ENCODE measurements at places on chromosomes 5 and 9. TPM values are rescaled to one million over a fixed set of nuclear protein-coding genes. Genes with fewer than 3 reads are reported as not detected.

DNA sequence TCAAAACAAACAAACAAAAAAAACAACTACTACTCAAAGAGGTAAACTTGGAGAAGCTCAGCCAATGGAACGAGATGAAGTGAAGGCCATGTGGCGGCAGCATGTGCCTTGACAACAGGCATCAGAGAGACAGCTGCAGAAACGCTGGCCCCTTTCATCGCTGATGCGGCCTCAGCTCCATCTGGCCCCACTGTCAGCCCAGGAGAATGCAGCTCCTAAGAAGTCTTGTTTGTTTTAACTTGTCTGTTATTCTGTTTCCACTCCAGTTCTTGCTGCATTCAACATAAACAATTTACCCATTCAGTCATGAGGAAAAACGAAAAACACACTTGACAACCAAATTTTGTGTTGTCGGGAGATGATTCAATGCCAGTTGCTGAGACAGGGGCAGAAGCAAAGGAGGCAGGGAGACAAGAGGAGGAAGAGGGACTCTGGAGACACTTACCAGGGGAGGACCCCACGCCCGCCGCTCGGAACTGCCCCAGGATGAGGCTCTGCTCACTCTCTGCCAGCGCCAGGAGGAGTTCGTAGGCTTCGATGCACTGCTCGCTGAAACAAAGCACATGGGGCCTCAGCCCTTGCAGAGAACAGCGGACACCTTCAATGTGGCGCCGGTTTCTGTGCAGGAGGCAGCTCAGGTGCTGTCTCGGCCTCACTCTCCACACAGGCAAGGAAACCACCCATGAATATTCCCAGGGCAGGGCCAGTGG is 91.2 kb downstream of the DCP2 start:
- peaks cover 3% of the 10 kb centered on the region for H3K36me3 ChIP-seq
- H3K4me1 ChIP-seq = peaks cover 5% of the 10 kb centered on the region
- no peak for DNase-seq
- no peak overlapping the region for H3K4me3 ChIP-seq

GRCh38 chr9:87567001-87567400 is 69.3 kb downstream of the DAPK1 start:
- DNase-seq = no peak
- H3K27me3 ChIP-seq = no peaks in the 10 kb centered on the region
- H3K4me3 ChIP-seq = no peak overlapping the region
- H3K36me3 ChIP-seq = peaks cover 10% of the 10 kb centered on the region
- peaks cover 48% of the 10 kb centered on the region for H3K4me1 ChIP-seq

DNA sequence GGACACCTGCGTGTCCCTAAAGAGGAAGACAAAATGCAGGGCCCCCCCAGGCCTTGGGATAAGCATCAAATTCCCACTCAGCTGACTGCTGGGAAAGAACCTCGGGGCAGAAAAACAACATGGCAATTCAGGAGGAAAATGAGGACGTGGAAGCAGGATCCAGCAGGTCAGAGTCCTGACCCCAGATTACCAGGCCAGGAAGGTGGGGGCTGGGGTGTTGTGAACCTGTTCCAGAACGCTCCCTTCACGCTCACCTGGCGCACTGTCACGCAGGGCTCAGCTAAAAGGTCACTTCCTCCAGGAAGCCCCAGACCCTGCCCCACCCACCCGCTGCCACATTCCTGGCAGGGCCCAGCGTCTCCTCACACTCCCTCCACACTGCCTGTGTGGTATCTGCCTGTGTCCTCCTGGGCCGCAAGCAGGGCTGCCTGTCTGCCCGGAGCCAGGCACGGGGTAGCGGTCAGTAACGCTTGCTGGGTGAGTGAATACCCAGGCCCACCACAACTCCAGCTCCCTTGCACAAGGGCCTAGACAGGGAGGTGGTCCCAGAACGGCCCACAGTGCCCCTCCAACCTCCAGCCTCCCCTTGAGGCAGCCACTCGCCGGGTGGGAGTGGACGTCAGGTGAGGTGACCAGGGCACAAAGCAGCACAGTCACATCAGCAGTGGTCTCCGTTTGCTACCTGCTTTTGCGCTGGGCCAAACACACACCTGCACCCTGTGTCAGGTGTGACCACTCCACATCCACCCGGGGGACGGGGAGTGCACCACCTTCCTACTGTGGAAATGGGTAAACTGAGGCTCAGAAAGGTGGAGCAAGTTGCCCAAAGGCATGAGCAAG is 18.1 kb downstream of the VAV2 start:
- no peaks in the 10 kb centered on the region for H3K36me3 ChIP-seq
- DNase-seq = no peak
- peak overlapping the region; percentile 84 for H3K27ac ChIP-seq
- no peak overlapping the region for H3K4me3 ChIP-seq
- H3K4me1 ChIP-seq = peaks cover 35% of the 10 kb centered on the region

DNA sequence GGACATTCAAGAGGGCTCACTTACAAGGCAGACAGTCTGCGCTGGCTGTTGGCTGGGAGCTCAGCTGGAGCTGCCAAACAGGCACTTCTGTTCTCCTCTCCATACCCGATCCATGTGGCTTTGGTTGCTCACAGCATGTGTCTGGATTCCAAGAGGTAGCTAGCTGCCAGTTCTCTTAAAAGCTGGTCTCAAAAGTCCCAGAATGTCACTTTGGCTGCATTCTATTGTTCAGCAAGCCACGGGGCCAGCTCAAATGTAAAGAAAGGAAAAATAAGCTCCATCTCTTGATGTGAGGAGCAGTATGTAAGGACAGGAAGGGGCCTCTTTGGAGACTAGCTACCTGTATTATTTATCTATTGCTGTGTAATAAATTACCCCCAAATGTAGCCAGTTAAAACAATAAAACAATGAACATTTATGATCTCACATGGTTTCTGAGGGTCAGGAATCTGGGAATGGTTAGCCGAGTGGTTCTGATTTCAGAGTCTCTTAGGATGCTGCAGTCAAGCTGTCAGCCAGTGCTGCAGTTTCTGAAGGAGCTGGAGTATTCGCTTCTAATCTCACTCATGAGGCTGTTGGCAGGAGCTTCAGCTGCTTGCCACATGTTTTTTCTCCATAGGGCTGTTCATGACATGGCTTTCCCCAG is 112.7 kb upstream of the CLINT1 start:
- no peaks in the 10 kb centered on the region for H3K36me3 ChIP-seq
- DNase-seq = no peak
- no peak overlapping the region for H3K27ac ChIP-seq
- H3K27me3 ChIP-seq = peaks cover 38% of the 10 kb centered on the region
- no peak overlapping the region for H3K4me3 ChIP-seq
- peaks cover 7% of the 10 kb centered on the region for H3K4me1 ChIP-seq

DNA sequence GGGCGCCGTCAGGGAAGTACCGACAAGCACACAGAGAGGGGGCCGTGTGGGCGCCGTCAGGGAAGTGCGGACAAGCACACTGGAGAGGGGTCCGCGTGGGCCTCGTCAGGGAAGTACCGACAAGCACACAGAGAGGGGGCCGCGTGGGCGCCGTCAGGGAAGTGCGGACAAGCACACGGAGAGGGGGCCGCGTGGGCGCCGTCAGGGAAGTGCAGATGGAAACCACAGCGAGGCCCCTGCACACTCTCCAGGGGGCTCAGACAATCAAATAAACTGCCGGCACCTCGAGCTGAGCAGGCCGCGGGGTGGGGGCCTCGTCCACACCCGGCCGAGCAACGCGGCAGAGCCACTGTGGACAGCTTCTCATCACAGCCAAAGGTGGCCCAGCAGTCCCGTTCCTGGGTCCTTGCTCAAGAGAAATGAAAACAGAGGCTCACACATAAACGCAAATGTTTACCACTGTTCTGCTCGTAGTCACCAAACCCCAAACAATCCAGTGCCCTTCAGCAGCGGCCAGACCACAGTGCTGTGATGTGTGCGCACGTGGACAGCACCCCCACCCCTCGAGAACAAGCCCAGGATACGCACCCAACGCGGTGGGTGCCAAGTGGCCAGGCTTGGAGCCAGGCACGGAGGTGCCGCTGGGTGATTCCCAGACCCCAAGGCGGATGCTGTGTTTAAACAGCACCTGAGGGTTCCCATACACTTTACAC is 24.7 kb downstream of the TPPP start:
- H3K27ac ChIP-seq = no peak overlapping the region
- peaks cover 5% of the 10 kb centered on the region for H3K27me3 ChIP-seq
- peaks cover 5% of the 10 kb centered on the region for H3K36me3 ChIP-seq
- no peak overlapping the region for H3K4me3 ChIP-seq
- peaks cover 8% of the 10 kb centered on the region for H3K4me1 ChIP-seq

GRCh38 chr5:18243846-18244245 is 609.6 kb downstream of the TAF11L14 start:
- H3K27ac ChIP-seq = no peak overlapping the region
- no peaks in the 10 kb centered on the region for H3K27me3 ChIP-seq
- no peak for DNase-seq
- H3K4me3 ChIP-seq = no peak overlapping the region

DNA sequence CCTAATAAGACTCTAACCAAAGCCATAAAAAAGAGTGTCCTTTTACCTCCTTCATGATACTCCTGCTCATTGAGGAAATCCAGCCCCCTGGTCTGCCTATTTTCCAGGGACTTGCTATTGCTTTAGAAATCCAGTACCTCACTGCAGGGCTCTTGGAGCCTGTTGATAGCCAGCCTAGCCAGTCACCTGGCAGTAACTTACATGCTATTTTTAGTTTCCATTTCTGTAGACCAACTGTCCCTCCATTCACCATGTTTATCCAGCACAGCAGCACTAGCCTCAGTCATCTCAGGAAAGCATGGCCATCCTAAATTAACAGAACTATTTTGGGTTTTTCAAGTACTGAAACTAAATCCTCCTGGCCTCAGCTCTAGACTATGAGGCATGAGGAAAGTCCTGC is 91.5 kb upstream of the PHF24 start:
- DNase-seq = no peak
- no peaks in the 10 kb centered on the region for H3K36me3 ChIP-seq
- H3K4me1 ChIP-seq = no peaks in the 10 kb centered on the region
- H3K27ac ChIP-seq = no peak overlapping the region
- H3K4me3 ChIP-seq = no peak overlapping the region

GRCh38 chr9:81849631-81850259 is 78.5 kb upstream of the SPATA31D4 start:
- no peaks in the 10 kb centered on the region for H3K27me3 ChIP-seq
- no peak overlapping the region for H3K4me3 ChIP-seq
- no peaks in the 10 kb centered on the region for H3K4me1 ChIP-seq
- no peak for DNase-seq
- H3K27ac ChIP-seq = no peak overlapping the region
- H3K36me3 ChIP-seq = no peaks in the 10 kb centered on the region

DNA sequence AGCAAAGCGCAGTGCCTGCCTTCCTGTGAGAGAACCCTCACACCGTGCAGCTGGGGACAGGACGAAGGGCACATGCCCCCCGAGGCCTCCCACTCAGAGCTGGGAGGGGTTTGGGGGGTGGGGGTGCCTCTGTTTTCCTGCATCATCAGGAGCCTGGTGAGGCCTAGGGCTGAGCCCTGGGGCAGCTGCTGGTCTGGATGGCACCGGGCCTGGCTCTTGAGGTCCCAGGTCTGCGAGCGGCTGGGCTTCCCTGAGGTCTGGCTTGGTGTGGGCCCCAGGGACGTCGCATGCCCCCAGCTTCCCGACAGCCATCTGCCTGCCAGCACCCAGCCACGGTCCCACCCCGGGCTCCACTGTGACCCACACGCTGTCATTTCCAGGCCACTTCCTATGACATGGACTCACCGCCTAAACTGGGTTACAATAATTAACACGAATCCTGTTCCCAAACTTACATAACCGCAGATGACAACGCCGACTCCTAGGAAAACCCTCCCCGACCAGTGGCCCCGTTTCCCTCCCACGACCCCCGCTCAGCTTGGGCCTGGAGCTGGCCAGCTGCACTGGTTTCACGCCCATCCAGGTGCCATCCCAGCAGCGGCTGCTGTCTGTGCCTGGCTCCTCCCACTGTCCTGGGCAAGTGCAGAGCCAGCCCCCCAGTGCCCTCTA is 8.7 kb downstream of the NACC2 start:
- no peak overlapping the region for H3K27ac ChIP-seq
- H3K27me3 ChIP-seq = no peaks in the 10 kb centered on the region
- no peaks in the 10 kb centered on the region for H3K36me3 ChIP-seq
- no peak for DNase-seq
- peaks cover 12% of the 10 kb centered on the region for H3K4me1 ChIP-seq

DNA sequence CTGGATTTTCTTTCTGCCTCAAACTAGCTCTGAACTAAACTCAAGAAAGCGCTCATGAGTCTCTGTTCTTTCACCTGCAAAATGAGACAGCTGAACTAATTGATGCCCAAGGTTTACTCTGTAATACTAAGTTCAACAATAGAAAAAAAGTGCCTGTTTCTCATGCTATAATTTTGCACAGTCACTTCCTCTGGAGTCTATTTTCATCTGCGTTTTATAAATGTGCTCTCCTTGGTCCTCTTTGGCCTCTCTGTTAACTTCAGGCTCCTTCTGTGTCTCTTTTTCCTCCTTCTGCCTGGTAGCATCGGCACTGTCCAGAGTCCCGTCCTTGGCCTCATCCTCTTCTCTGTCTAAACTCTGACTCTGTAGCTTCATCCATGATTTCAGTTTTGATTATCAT is 311.9 kb upstream of the TLE4 start:
- H3K27ac ChIP-seq = peak overlapping the region; percentile 4
- H3K4me3 ChIP-seq = no peak overlapping the region
- no peak for DNase-seq
- no peaks in the 10 kb centered on the region for H3K36me3 ChIP-seq
- H3K27me3 ChIP-seq = no peaks in the 10 kb centered on the region

The KCNIP1 gene
- total RNA-seq = 0.96 TPM

The FNIP1 gene
- total RNA-seq = 24.9 TPM

The CMYA5 gene
- total RNA-seq = 0.73 TPM

The FRRS1L gene
- 3.4 TPM for total RNA-seq

The GRM6 gene
- not detected for total RNA-seq

The EPB41L4B gene
- 1.2 TPM for total RNA-seq
